ENCODE measurements at places on chromosomes 16 and 17.

DNA sequence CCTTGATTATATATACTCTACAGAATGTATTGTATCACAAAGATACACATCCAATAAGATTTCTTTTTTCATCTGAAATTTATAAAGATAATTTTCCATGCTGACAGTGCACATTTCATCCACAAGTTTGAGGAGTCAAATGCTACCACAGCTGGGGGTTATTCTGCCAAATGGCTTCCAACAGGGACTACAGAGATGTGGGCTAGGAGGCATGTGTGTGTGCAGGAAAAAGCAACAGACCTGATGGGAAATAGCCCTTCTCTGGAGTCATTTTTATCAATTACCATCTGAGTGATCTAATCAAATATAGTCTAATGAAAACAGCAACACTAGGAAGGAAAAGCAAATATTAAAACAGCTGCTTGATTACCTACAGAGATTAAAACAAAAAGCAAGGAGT, 290.5 kb downstream of the CEP112 start:
- no peak for DNase-seq

GRCh38 chr17:81412490-81413093, 17.3 kb downstream of the BAHCC1 start:
- peak; percentile 66 for DNase-seq

GRCh38 chr16:83813823-83814658, 6.3 kb downstream of the HSBP1 start:
- no peak for DNase-seq

DNA sequence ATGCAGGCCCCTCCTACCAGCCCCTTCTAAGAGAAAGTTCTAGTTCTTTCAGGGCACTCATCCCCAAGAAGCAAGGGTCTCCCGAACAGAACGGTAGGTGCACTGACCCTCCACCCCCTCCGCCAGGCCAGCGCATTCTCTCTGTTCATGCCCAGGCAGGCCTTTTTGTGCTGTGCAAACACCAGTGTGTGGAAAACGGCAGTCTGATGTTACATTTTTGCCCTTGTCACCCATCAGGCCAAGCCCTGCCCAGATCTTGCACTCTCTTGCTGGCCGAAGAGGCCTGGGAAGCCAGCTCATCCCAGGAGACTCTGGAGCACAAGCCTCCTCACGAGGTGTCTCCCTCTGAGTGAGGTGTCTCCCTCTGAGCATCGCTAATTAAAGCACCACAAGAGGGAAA, 16.1 kb upstream of the MTSS2 start:
- DNase-seq = no peak

- no peak for DNase-seq
Measured at GRCh38 chr16:55691771-55692170, 36.0 kb downstream of the SLC6A2 start.

- DNase-seq = no peak
Measured at GRCh38 chr17:41734139-41734948, at the start of gene HAP1. HAP1 (minus strand) TSS chr17:41734643; CDS start chr17:41734634, 9 bp downstream.

DNA sequence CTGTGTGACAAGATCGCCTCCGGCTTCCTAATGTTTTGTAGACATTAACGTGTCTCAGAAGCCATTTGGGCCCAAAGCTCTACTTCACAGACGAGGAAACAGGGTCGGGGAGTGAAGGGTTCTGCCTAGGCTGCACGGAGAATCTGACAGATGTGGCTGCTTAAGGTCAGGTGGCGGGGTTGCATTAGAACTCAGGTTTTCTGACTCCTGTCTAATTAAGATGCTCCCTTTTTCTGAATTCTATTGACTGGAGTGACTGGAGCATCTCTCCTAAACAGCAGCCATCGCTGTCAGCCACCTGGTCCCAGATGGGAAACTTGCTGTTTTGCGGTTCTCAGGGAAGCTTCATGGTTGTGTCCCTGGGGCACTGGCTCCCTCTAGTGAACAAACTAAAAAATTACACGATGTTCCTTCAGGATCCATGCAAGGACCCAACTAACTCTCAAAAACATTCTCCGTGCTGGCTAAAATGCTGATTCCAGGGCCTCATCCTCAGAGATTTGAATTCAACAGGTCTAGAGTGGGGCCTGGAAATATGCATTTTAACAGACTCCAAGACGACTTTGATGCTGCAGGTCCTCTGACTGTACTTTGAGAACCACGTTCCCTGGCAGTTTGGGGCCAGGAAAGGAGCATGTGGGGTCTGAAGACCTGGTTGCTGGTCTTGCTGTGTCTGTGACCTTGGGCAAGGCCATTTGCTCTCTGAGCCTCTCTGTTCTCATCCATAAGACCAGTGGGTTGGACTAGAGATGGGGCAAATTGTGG, 117.4 kb downstream of the IRF8 start:
- DNase-seq = peak; percentile 49

GRCh38 chr17:62727916-62728672, 80.0 kb downstream of the MARCHF10 start:
- DNase-seq = no peak

GRCh38 chr16:74461826-74462225, 40.5 kb upstream of the CLEC18B start:
- DNase-seq = no peak

GRCh38 chr16:35637683-35638082, 2178.3 kb downstream of the TP53TG3F start:
- no peak for DNase-seq

DNA sequence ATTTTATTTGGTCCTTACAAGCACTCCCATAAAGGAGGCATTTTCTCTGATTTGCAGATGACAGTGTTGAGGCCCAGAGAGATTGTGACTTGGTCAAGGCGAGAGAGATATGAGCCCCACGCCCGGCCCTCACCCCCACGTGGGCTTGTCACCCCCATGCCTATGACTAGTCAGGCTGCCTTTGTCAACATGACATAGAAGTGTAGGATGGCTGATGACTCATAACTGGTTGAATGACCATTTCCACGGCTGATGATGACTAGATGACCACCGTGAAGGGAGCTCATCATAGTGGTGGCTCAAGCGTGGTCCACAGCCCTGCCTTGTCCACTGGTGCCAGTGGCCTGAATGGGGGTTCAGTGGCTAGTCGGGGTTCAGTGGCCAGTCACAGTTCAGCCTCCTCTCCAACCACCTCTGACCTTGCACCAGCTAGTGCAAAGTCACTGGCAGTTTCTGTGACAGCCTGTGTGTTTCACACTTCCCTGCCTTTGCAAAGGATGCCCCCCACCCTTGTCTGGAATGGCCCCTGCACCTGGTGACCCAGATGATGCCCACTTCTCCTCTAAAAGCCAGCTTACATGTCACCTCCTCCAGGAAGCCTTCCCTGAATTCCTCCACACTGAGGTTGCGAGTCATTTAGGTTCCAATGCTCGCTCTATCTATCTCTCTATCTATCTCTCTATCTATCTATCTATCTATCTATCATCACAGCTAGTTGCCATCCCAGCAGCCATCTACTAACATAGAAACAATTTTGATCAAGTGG, 3.8 kb upstream of the WSCD1 start:
- DNase-seq = no peak

- DNase-seq = no peak
Measured at GRCh38 chr16:7651803-7652570, 319.3 kb downstream of the RBFOX1 start.

Data from CD4-positive, alpha-beta T cell treated with Interferon alpha-2 for 1 hour (primary cell).